Pons (tissue), 1 donor: ENCODE measurements at places on chromosomes 7 and 10.

DNA sequence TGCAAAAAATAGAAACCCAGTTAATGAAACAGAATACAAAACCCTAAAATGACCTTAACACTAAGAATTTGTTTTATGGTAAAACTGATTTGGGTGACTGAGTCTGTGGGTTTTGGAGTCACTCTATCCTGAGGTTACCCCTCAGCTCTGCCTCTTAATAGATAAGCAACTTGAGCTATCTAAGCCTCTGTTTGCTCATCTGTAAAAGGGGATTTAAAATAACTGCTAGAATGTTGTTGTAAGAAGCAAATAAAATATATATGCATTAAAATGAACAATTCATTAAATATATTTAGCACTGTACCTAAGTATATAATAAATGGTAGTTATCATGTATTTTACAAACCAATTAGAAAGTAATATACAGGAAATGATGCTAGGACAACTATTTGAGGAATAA is 115.4 kb downstream of the CABCOCO1 start:
- DNase-seq, result no peak

DNA sequence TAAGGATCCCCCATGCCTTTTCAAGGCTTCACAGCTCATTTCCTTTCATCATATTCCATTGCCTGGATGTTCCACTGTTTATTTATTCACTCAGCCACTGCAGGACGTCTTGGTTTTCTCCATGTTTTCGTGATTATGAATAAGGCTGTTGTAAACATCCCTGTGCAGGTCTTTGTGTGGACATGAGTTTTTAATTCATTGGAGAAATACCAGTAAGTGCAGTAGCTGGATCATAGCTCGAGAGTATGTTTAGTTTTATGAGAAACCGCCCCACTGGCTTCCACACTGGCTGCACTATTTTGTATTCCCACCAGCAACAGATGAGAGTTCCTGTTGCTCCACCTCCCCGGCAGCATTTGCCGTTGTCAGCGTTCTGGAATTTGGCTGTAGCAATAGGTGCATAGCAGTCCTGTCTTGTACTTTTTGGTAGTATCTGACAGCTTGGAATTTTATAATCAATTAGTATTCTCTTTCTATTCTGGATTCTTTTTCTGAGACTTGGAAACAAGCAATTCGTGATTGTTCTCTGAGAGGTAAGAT is 269.9 kb upstream of the PITRM1 start:
- no peak for DNase-seq

GRCh38 chr10:21534604-21535493 is 817 bp downstream of the MLLT10 start:
- peak; percentile 45 for DNase-seq

DNA sequence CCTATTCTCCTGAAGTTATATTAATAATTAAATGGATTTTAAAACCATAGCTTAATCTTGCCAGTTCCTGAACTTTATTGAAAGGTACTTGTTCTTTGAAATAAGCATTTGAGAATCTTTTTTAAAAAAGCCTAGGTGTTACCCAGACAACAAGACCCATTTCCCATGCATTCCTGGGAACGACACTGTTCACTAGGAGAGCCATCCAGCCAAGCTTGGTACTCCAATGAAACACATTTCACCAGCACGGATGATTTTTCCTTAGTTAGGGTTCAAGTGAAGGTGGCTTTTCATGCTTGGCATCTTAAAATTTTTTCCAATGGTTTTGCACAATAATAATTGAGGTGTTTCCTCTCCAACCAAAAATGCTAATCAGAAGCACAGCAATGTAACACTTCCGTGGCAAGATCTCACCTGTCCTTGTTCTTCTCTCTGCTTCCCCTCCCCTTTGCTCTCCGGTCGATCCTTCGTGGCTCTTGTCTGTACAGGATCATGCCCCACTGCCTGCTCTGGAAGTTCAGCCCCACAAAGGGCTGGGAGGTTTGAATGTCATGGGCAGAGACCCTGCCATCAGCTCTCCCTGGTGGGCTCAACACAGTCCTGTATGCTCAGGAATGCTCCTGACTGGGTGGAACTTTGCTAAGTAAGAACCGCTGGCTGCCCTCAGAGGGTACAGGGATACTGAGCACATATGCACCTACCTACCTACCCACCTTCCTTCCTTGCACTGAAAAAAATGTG is 69.7 kb upstream of the AQP1 start:
- DNase-seq, result peak; percentile 24

GRCh38 chr7:127844707-127845331 is 186.4 kb downstream of the LRRC4 start:
- DNase-seq, result peak; percentile 36

DNA sequence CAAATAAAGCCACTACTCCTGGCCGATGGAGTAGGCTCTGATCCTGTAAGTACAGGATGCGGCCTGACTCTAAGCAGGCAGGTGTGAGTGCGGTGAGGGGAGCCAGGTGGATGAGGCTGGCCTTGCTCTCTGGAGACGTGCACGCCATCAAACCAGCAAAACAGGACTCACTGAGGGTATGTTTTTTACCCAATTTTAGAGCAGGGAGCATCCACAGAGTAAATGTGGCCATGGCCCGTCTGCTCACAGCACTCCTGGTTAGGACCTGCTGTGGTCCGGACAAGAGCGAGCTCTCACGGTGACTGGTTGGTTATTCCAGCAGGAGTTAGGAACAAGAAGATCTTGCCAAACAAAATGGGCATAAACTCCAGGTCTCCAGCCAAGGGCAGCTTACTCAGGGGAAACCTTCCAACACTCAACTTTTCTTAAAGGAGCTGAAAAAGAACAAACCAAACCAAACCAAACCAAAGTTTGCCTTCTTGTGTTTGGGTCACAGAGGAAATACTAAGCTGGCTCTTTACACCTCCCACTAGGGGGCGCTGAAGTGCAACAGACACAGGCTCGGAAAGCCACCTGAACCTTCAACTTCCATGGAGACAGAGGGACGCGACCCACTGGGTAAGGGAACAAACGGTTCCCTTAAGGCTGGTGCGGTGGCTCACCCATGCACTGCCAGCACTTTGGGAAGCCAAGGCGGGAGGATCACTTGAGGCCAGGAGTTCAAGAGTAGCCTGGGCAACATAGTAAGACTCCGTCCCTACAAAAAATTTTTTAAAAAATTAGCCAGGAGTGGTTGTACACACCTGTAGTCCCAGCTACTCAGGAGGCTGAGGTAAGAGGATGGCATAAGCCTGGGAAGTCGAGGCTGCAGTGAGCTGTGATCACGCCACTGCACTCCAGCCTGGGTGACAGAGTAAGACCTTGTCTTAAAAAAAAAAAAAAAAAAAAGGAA is 122.4 kb downstream of the CLEC2L start:
- DNase-seq, result peak; percentile 98

DNA sequence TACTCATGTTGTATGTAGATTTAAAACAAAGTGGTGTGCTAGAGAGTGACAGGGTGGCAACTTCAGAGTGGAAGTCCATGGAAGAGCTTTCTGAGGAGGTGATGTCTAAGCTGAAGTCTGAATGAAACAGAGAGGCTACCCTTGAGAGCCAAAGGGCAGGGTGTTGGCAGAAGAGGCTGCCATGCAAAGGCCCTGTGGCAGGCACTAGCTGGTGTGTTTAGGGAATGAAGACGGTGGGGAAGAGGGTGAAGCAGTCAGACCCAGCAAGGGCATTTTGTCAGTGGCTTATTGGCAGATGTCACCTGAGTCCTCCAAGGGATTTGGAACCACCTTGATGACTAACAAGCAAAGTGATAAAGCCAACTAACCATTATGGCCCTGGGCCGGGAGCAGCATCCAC is 3.7 kb upstream of the CAMK2B start:
- DNase-seq, result no peak

- no peak for DNase-seq
Measured at GRCh38 chr7:9921326-9921725, 1052.3 kb upstream of the PHF14 start.

DNA sequence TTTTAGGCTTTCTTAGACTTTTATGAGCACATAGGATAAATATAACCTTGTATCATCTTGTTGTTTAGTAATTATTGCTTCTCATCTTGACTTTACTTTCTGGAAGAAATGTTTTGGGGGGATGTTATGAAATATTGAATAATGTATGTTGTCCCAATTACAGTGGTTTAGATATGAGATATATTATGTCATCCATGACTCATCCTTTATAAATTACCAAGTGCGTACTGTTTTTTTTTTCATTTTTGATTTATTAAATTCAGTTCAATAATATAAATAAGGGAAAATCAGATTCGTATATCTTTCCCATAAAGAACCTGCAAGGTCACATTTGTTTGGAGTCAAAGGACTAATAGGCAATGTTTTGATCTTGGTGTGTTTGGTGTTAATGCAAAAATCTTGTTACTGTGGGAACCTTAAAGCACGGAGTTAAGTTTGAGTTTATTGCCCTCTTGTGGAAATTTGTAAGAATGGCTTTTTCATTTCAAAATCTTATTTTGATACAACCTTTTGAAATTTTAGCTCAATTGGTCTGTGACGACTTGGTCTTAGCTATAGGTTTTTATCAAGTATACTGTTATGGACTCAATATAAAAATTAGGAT is 108.6 kb downstream of the SRI start:
- DNase-seq, result peak; percentile 74

- DNase-seq, result no peak
Measured at GRCh38 chr7:49243521-49243920, 319.2 kb downstream of the CDC14C start.

GRCh38 chr7:22120391-22121053 is 174.8 kb upstream of the CDCA7L start:
- no peak for DNase-seq

DNA sequence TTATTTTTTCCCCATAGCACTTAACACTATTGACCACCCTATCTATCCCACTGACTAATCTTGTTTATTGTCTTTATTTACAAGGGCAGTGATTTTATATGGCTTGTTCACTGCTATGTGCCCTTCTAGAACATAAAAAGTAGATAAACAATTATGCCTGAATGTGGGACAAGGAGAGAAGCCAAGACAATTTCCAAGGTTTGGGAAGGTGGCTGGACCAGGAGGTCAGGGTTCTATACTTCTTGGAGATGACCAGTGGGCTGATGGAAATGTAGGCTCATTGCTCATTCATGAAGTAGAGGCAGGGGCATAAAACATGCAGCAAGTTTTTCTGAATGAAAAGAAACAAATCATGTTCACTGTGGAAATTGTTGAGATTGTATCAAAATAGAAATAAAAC is 11.5 kb downstream of the IGFBP3 start:
- no peak for DNase-seq

DNA sequence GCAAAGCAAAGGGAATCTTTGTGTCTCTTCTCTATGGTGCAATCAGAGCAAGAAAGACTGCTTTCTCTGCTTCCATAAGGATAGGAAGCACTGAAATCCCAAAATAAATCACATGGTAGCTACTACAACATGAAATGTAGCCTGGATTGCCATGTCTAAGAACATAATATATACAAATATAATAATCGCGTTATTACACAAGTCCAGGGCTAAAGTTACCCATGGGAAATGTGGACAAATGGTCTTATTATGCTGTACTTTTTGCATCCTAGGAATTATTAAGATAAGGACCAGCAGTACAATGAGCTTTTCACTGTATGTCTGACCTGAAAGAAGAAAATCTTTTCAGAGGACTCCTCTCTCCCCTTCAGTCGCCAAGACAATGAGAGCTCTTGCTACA is 23.5 kb upstream of the PPP3CB start:
- no peak for DNase-seq

DNA sequence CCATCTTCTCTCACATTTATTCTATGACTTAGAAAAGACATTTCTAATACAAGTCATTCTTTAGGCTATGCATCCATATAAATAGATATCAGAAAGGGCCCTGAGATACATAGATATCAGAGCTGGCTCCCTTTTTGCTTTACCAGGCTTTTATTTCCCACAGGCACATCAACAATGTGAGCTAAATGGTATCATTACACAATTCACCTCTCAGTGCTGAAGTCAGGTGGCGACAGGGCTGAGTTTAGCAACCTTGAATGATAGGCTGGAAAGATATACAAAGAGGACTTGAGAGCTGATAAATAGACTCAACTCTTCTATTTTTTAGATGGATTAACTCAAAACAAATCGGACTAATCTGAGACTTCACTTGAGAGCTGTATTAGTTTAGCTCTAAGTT is 189.2 kb upstream of the COL1A2 start:
- no peak for DNase-seq

GRCh38 chr7:79414910-79415309 is 38.6 kb downstream of the MAGI2 start:
- DNase-seq, result no peak

DNA sequence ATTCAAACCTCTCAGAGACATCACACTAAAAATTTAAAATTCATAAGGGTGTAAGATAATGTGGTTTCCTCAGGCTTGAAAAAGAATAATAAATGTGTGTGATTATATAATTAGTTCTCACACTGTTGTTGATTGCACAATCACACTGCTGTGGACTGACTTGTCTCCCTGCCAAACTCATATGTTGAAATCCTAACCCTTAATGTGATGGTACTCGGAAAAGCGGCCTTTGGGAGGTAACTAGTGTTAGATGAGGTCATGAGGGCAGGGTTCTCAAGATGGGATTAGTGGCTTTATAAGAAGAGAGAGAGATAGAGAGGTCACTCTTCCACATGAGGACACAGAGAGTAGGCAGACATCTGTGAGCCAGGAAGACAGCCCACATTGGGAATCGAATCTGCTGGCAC is 128.5 kb upstream of the COL1A2 start:
- DNase-seq, result no peak

DNA sequence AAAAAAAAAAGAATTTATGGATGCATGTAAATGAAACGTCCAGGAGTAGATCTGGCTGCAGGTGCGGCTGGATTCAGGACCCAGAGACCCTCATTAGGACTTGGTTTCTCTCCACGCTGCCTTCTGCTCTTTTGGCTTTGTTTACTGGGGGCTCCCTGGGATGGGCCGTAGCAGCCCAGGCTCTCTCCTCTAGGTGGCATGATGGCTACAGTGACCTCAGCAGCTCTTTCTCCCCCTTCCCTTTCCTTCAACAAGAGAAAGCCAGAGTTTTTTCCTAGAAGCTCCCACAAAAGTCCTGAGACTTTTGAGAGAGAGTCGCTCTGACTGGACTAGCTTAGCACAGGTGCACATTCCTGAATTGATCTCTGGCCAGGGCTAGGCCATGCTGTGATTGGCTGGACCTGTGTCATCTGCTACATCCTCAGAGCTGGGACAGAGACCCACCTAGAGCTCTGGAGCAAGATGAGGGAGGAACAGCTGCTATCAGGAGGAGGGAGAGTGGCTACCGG is 67.8 kb upstream of the PDCD4 start:
- DNase-seq, result peak; percentile 79

DNA sequence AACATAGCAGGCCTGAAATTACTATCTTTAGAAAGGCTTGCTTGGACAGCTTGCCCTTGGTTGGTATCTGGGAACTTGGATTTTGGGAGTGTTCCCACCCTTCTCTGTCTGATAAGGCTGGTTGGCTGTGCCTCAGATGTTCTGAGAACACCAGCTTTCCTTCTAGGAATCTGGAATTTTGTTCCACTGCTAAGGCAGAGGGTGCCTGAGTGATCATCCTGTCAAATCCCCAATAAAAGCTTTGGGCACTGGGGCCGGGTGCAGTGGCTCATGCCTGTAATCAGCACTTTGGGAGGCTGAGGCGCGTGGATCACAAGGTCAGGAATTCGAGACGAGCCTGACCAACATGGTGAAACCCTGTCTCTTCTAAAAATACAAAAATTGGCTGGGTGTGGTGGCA is 5.0 kb downstream of the TRUB1 start:
- no peak for DNase-seq

- DNase-seq, result no peak
Measured at GRCh38 chr10:48390933-48391845, 84.7 kb downstream of the MAPK8 start.
